ENCODE measurements at places on chromosomes 12 and 14.
A peak's percentile ranks its signal among the peaks of the same experiment; 100 is the strongest.

- DNase-seq, result no peak
Observed at GRCh38 chr12:22573181-22573580, 28.8 kb upstream of the C2CD5 start.

DNA sequence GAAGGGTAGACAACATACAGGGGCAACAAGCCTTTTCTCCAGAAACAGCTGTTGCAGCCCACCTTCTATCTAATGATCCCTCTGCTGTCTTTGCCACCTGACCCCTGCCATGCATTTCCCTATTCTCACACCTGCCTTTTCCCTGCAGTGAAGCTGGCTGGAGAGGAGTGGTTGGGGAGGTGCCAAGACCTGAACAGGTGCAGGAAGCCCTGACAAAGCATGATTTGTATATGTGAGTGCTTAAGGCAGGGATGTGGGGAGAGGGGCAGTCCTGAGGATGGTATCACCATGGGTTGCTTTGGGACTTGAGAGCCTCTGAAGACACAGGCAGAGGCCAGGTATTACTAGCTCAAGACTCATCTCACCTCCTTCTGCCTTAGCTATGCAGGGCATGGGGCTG lies 2.9 kb upstream of the PFDN5 start:
- no peak for DNase-seq

- DNase-seq, result no peak
Observed at GRCh38 chr14:36747411-36748184, 85.9 kb downstream of the PAX9 start.

DNA sequence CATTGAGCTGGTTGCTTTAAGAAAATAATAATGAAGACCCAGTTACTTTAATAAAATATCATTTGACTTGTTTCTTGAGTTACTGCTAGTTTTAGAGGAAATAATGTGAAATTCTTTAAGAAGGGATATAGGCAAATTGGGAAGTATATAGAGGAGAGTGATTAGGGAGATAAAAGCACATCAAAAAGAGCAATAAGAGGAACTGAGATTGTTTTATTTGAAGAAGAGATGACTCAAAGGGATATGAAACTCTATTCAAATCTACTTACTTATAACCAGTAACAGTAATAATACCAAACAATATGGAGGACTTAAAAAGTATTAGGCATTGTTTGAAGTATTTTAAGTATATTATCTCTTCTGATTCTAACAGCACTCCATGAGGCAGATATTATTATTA lies 37.1 kb downstream of the LRRK2 start:
- no peak for DNase-seq

- no peak for DNase-seq
Observed at GRCh38 chr14:79580414-79580813, 630.9 kb downstream of the DIO2 start.

GRCh38 chr14:93857081-93857480 lies 68.8 kb upstream of the PRIMA1 start:
- DNase-seq, result no peak

GRCh38 chr12:65740873-65741600 lies 83.2 kb upstream of the HMGA2 start:
- DNase-seq, result peak; percentile 55

DNA sequence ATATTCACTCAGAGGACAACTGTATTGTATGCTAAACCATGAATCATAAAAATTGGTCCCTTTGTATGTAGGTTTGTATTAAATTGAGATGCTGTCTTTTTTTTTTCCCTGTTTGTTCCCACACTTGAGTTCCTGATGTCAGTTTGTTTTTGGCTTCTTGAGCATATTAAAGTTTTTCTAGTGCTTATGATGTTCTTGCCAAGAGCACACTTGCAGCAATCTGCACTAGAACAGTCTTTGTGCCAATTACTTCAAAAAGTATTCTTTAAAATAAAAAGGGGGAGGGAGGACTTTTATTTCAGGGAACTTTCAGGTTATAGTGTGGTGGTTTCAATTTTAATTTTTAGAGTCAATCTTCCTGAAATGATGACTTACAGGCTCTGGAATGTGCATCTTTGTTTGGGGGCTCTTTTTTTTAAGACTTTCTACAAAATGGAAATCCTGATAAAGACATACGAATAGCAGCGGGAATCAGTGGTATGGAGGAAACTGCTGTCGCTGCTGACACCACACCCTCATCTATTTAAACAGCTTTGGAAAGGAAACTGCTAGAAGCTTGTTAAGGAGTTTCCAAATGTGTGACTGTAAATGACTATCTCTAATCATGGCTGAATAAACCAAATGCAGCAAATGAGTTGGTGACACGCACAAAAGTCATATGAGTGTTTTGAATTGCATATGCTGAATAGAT lies 188.6 kb downstream of the EGLN3 start:
- no peak for DNase-seq

- no peak for DNase-seq
Observed at GRCh38 chr12:16473610-16474326, 126.3 kb downstream of the MGST1 start.

DNA sequence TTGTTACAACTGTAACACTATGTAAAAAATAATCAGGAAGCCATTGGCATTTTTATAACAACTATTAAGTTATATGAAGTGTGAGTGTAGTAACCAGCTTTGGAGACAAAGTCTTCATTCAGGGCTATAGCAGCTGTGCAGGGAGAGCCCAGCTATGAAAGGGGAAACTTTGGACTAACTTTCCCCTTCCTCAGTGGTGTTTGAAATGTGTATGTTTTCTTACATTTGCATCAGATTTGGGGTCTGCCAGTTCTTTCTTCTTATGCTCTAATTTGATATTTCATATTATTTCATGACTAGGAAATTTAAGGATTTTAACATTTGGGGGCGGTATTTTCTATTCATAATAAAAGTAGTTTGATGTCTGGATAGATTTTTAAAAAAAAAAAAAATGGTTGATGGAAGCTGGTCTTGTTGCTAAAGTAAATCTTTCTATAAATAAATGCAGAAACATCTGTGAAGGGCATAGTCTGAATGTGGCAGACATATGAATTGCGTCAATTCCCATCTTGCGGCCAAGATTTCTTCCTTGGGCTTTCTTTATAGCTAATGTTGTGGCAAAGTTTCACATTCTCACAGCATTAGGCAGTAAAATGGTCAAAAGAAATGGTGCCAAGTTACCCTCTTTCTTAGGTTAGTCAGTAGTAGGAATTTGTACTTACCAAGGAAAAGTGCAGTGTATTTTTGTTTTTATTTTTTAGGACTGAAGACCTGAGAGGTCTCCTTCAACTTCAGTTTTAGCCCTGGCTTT lies 35.6 kb downstream of the RASSF8 start:
- no peak for DNase-seq

DNA sequence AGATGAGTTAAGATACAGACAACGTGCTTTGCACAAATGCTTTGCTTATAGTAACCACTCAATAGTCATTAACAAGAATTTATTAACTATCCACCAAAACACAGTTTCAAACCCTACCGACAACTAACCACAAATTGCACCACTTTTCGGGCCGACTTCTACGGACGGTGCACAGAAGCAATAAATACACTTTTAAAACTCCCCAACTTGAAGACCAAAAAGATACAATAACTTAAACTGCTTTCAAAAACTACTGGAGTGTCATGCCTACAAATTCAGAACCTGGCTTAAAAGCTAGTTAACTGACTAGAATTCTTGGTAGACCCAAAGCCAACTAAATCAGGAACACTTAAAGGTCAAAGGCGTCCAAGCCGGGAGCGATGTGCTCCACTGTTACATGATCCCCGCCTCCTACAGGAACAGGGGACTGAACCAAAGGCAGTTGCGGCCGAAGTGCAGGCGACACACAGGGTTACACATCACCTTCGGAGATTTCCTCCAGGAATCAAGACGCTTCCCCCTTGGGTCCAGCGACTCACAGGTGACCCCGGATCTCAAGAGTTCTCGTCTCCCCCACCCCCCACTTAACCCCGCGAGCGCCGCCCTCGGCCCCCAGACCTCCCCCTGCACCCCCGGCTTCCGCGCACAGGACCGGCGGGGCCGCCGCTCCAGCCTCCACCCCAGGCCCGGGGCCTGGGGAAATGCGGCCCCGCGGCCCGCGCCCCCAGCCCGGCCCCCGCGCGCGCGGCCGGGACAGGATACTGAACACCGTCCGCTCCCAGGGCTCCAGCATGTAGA lies 507 bp downstream of the SPTSSA start:
- peak; percentile 49 for DNase-seq

GRCh38 chr12:21634245-21634644 lies 23.4 kb downstream of the LDHB start:
- DNase-seq, result no peak

- no peak for DNase-seq
Observed at GRCh38 chr12:118299791-118300460, 72.8 kb downstream of the TAOK3 start.
